ENCODE measurements at places on chromosomes 3 and 15. TPM values are rescaled to one million over a fixed set of nuclear protein-coding genes. Genes with fewer than 3 reads are reported as not detected.

The STAB1 gene
- total RNA-seq = 0.50 TPM

The EFCC1 gene
- not detected for total RNA-seq

The CDCP1 gene
- total RNA-seq = 23.2 TPM

The SOX2 gene
- total RNA-seq = not detected

The TTLL13 gene
- not detected for total RNA-seq

The ALDH1L1 gene
- total RNA-seq = 0.15 TPM

The ATP13A5 gene
- total RNA-seq = not detected

The SCN5A gene
- 0.34 TPM for total RNA-seq

The PYGO1 gene
- 5.9 TPM for total RNA-seq

The GP9 gene
- total RNA-seq = not detected

The QRICH1 gene
- 53.5 TPM for total RNA-seq

The CFAP92 gene
- total RNA-seq = not detected

The ACKR4 gene
- total RNA-seq = not detected

The COL6A6 gene
- total RNA-seq = not detected

The AGBL1 gene
- not detected for total RNA-seq

The CHRNA5 gene
- total RNA-seq = 1.0 TPM

The CXCR6 gene
- not detected for total RNA-seq
